ENCODE measurements at places on chromosomes 16 and 17. TPM values are rescaled to one million over a fixed set of nuclear protein-coding genes. Genes with fewer than 3 reads are reported as not detected.

GRCh38 chr16:58494981-58495520 lies 4.9 kb upstream of the NDRG4 start:
- peak; percentile 66 for ATAC-seq

Gene SPN
- total RNA-seq: 137 TPM

- no peak for ATAC-seq
Measured at GRCh38 chr17:80477647-80478478, 1.5 kb upstream of the NPTX1 start.

GRCh38 chr17:82324566-82325285 lies 7.3 kb upstream of the CD7 start:
- peak; percentile 67 for ATAC-seq

GRCh38 chr17:39231591-39232551 lies 6.1 kb upstream of the STAC2 start:
- ATAC-seq: peak; percentile 73

DNA sequence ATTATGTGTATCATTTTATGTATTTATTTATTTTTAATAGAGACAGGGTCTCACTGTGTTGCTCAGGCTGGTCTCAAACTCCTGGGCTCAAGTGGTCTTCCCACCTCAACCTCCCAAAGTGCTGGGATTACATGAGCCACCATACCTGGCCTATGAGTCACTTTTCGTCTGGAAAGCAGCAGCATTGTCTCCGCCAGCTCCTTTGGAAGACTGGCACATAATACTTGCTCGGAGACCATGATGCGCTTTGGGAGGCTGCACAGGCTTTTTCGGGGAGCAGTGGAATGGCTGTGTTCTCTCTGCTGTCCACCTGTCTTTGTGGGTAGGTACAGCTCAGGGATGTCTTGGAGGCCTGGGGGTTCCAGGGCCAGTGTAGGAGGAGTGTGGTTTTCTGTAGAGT lies 102.2 kb downstream of the AATF start:
- ATAC-seq: no peak

Gene NSRP1
- total RNA-seq: 39.5 TPM

DNA sequence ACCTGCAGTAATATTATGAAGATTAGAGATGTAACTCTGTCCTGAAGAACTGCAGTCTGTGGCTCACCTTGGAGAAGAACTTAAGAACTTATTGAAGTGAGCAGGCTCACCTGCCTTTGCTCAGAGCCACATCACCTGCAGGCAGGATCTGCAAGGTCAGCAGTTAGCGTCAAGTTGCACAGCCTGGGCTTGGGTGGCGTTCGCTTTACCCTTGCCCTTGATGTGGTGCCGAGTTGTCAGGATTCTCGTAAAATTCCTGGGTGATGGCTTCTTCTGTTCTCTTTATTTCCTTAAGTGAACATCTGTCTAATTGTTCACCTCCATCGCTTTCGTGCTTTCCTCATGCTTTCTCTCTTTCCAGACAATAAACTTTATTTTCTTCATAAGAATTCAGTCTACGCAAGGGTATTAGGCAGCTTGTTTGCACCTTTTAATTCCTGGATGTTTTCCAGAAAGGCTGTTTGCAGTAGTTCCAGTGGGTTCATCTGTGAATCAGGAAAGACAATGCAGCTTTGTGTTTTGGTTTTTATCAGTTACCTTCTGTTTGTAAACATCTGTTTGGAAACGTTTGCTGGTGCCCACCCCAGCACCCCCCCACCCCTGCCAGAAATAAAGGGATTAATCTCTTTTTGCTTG lies 254.3 kb downstream of the WWOX start:
- ATAC-seq: no peak

Gene TRPV3
- 0.86 TPM for total RNA-seq

DNA sequence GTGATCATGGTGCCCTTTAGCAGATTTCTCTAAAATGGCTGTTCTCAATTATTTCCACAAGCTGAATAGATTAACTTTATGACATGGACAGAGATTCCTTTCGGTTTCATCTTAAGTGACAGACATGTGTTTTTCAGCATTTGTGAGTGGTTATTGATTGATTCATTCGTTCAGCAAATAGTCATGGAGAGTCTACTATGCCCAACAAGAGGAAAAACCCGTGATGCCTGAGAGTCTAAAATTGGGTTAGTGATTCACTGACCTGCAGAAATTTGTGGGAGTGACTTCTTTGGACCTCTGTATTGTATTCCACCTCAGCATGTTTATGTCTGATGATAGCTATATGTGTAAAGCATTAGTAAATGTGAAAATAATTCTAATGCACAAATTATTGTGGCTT lies 28.0 kb upstream of the DUSP14 start:
- peak; percentile 80 for ATAC-seq

DNA sequence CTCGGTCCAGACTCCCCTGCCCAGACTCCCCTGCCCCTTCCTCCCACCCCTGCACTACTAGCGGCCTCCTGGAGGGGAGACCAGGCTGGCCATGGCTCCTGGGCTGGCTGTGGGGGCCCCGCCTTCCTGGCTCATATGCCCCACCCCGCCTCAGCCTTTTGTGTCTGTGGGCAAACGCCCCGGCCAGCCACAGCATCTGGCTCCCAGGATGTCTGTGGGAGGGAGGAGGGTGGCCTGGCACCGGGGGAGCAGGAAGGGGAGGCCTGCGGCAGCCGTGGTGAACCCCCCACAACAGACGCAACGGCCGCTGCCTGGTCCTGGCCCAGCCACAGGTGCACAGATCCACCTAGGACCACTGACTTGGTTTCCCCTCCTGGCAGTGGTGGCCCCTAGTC lies 32.9 kb downstream of the BAHCC1 start:
- no peak for ATAC-seq

- no peak for ATAC-seq
Measured at GRCh38 chr16:61713787-61714186, 322.5 kb downstream of the CDH8 start.

Gene ACE
- 0.61 TPM for total RNA-seq

Gene KRTAP4-4
- not detected for total RNA-seq

DNA sequence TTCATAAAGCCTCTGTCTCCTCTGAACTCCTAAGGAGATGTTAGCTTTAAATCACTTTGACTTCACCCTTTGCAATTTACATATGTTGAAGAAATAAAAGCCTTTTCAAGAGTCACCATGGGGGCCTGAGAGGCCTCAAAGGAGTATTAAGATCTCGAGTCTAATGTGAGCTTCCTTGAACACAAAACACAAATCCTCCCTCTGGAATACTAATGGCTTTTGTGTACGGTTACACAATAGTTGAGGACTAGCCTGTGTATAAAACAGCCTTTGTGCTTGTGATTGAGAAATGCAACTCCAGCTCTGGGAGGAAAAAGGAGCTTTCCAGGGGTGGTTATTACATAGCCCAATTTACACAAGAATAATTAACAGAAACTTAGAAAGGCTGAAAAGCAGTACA lies 1140.2 kb downstream of the CDH11 start:
- no peak for ATAC-seq

Gene KRTAP2-3
- not detected for total RNA-seq

- ATAC-seq: no peak
Measured at GRCh38 chr16:14151256-14152030, 80.3 kb downstream of the MRTFB start.

- ATAC-seq: peak; percentile 74
Measured at GRCh38 chr17:78970834-78971755, 8.6 kb downstream of the LGALS3BP start.

Gene KLHL10
- 0.16 TPM for total RNA-seq

DNA sequence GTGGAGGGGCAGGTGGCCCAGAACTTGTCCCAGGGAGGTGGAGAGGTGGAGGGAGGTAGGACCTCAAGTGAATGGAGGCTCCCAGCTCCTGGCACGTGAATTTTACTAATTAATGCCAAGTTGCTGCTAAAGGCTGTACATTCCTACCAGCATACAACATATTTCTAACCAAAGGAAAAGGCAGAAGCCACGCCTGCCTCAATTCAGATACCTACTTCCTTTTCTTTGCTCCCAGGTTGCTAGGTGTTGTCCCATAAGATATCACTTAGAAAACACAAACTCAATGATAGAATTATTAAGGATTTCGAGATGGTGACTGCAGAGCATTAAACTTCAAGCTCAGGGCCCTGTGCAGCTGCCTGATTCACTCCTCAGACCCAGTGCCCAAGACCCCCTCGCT lies 20.5 kb upstream of the SMPD3 start:
- ATAC-seq: no peak

Gene TM4SF5
- not detected for total RNA-seq

Gene SGCA
- not detected for total RNA-seq

- no peak for ATAC-seq
Measured at GRCh38 chr16:54862529-54862928, 68.1 kb upstream of the IRX5 start.

DNA sequence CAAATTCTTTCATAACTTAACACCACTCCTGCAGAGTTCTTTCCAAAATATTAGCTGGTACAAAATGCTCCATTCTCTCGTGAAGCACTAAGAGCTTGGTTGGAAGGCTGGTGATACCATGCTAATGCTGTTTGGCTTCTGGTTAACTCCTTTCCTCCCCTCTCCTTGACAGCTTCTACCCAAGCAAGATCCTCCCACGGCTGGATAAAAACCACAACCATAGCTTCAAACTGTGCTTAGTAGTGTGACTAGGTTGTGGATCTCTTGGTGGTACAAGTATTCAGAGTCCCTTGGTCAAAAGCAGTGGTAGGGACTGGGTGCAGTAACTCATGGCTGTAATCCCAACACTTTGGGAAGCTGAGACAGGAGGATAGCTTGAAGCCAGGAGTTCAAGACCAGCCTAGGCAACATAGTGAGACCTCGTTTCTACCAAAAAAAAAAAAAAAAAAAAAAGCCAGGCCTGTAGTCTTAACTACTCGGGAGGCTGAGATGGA lies 2.3 kb downstream of the PHAF1 start:
- no peak for ATAC-seq

DNA sequence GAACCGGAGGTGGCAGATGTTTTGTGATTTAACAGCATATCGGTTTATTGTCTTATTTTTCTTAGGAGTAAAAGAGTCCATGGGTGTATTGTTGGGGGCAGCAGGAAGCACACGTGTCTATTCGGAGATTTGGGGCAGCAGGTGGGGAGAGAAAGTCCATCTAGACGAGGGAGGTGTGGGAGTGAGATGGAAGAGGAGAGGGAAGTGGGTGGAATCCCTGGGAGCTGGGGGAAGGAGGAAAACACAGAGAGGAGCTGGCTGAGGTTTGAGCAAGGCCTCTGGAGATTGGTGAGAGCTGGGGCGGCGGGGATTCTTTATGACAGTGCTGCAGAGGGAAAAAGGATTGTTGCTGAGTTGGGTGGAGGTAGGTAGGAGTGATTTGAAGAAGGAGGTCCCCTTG lies 72.1 kb downstream of the PRKCB start:
- ATAC-seq: no peak

Gene KRT9
- total RNA-seq: not detected

- no peak for ATAC-seq
Measured at GRCh38 chr17:69404399-69404798, 10.1 kb upstream of the MAP2K6 start.

- ATAC-seq: no peak
Measured at GRCh38 chr16:7997966-7998365, 592.3 kb downstream of the TMEM114 start.

- no peak for ATAC-seq
Measured at GRCh38 chr16:72049110-72049509, 5.2 kb upstream of the HP start.

- no peak for ATAC-seq
Measured at GRCh38 chr16:1972490-1972877, 631 bp downstream of the TBL3 start.

- no peak for ATAC-seq
Measured at GRCh38 chr17:79117905-79118487, 43.4 kb downstream of the ENGASE start.

- ATAC-seq: no peak
Measured at GRCh38 chr17:62723842-62724241, 84.3 kb downstream of the MARCHF10 start.

DNA sequence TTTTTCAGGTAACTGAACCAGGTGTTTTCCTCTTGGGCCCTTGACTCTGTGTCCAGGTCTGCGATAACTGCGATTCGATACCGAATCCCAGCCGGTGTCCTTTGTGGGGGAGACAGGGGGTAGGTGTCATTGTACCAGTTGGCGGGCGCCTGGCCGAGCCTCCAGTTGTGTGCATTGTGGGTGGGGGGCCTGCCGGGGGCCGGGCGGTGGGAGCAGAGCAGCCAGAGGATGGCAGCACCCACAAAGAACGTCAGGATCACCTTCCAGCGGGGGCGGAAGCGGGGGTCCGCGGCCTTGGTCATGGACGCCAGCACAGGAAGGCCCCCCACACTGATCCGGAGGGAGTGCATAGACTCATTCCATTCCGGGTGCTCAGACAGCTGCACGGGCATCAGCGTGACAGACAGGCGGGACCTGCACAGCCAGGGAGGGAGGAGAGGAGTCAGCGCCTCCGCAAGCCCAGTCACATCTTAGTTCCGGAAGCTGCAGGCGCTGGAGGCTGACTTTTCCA lies 12.3 kb downstream of the CANT1 start:
- no peak for ATAC-seq

GRCh38 chr17:7856011-7856810 lies 1.1 kb downstream of the NAA38 start:
- no peak for ATAC-seq

DNA sequence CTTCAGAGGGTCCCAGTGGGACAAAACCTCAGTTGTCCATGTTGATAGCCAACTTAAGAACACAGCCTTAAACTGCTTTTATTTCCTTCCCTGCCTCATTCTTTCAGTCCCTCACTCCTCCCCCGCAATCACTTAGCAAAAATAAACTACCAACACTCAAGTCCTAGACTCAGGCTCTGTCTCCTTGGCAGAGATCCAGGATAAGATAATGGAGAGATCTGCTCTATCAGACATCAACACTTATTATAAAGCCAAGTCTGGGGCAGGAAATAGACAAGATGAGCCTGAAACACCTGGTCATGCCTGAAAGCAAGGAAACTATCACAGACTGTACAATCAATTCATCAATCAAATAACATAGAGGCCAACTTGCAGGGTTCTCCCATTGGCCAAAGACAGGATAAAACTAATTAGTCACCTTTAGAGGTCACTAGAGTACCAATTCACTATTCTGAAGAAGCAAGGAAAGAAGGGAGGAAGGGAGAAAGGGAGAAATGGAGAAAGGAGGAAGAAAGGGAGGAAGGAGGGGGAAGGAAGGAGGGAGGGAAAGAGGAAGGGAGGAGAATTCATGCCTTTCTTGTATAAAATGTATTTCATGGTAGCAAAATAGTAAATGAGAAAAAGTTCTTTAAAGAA lies 15.7 kb downstream of the HYDIN start:
- no peak for ATAC-seq
